ENCODE measurements at places on chromosomes 16 and 17.

DNA sequence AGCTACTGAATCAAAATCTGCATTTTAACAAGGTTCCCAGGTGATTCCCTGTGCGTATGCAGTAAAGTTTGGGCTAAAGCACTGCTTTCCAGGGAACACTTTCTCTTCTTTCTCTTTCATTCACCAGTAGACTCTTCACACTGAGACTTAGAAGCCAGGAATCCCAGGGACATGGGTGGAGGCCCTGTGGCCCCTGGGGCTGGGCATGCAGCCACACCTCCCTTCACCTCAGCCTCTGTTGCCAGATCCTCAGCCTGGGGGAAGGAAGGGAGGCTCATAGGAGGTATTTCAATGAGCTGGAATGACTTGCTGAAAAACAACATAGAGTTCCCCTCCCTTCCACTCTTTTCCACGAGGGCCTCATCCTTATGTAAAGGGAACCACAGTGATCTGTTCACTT, 1.2 kb downstream of the G6PC3 start:
- no peak for DNase-seq

GRCh38 chr16:27785307-27785678, 235.3 kb downstream of the KATNIP start:
- DNase-seq: no peak

DNA sequence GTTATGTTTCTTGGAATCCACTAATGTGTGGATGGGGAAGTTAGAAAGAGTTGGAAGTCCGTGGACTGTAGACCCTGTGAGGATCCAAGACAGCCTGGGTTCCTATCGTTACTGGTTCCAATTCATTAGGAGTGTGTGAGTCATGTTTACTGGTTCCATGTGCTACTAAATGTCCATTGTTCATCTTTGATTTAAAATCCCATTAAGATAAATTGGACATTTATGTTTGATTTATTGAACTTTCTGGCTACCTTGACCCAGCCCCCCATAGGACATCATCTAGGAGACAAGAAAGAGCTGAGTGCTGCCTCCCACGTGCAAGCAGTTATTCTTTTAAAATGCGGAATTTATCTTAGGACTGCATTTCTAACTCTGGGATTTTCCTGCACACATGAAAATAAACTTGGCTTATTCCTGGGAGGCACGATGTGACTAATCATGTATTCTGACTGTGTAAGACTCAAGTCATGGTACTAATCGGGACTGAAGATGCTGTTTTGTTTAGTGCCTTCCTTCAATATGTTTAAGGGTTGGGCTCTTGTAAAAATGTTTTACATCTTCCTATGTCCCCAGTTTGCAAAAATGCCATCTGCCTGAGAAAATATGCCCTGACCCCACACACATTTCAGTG, 53.4 kb downstream of the RGS9 start:
- no peak for DNase-seq

GRCh38 chr17:10633738-10634379, 23.2 kb downstream of the MYH3 start:
- no peak for DNase-seq

DNA sequence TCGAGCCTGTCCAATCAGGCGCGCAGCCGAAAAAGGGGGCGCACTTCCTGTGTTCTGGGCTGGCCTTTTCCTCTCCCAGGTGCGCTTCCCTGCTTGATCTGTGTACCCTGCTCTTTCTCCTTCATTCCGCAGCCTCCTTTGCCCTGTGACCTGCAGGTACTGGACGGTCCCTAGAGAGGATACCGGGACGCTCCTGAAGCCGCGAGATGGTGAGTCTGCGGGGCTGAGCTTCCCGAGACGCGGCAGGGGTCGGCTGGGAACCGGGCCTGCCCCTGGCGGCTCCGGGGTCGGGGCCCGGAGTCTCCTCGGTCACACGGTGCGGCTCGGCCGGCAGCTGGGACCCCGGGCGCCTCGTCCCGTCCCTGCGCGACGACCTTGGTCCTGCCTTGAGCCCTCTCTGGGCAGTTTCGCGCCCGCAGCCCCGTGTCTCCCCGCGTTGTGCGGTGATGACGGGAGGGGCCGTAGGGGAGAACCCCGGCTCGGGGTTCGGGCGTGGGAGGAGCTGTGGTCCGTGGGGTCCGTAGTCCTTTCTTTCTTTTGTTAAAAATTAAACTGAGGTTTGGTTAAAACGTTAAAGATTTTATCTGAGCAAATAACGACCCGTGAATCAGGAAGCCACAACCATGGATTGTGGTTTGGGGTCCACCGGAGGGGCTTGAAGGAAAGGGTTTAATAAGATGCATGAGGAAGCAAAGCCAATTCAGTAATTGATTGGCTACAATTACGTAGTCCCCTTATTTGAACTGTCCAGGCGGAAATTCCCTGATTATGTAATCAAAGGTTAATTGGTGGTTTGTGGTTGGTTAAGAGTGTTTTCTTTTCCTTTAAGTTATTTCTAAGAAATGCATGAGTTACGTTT, 172.8 kb upstream of the ZNF267 start:
- DNase-seq: peak; percentile 81

- no peak for DNase-seq
These were observed 7.8 kb downstream of the ABR start for GRCh38 chr17:1171953-1172352.

DNA sequence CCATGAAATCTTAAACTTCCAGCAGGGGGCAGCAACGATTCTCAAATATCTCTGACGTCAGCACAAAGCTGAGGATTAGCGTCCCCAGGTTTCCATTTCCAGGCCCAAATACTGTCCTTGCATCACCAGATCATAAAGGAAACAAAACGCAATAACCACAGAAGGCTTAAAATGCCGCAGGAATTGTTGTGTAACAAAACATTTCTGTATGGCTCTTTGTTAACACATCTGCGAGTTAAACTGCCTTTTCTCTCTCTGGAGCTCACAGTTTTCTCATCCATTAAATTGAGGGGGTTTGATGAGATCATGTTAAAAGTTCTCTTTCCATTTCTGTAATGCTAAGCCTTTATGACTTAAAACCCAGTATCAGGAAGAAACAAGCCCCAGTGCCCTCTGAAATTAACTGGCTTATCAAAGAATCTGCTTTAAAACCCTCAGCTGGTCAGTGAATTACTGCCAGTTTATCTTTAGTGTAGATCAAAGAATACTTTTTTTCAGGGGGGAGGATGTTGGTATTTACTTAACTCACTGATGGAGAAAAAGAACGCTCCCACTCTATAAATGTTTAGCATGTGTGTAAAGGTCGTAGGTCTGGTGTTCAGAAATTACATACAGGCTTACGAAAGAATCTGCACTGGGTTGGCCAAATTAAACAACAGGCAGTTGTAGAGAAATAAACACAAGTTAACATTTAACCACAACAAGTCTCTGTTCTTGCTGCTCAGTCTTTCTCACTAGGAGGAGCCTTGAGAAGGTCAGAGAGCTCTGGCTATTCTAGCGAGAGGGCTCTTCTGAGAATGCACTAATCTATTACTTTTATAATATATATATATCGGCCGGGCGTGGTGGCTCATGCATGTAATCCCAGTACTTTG, 10.6 kb upstream of the TERF2 start:
- peak; percentile 18 for DNase-seq

DNA sequence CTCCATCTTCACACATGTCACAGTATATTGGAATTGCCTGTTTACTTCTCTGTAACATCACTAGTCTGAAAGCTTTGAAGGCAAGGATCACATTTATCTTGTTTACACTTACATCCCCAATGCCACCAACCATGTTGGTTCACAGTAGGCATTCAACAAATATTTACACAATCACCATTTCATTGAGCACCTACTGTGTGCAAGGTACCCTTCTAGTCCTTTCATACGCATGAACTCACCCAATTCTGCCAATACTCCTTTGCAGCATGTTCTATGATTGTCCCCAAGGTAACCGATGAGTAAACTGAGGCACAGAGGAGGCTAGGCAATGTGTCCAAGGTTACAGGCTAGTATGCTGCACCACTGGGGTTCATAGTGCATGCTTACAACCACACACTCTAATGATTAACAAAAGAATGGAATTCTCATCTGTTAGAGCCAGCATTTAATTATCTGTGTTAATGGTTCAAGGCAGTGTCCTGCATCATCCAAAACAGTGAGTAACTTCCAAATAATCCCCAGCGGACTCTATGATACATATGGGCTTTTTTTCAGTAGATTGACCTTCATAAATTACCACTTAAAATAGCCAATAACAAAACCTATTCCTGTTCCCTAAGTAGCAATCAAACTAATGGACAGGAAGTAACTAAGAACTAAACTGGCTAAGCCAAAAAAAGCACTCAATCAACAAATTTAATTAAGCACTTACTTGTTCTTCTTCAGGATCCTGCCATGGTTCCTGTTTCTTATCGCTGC, 364.5 kb upstream of the XYLT1 start:
- no peak for DNase-seq

DNA sequence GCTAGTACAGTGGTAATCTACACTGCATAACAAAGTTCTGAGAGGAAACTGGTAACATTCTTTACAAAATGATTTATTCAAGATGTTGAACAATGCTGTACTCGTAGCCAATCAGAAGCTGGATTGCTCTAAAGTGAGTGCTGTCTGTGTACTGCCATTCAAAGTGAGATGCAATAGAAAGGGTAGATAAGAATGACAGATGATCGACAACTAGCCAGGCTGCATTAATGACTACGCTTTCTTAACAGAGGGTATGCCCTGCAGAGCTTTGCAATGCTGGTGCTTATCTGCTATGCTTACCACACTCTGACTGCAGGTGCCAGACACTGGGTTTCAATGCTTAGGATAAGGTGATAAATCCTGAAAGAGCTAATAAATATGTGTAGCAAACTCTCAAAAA, 46.1 kb upstream of the SLC25A19 start:
- no peak for DNase-seq

GRCh38 chr16:86261379-86261778, 248.9 kb upstream of the FOXF1 start:
- DNase-seq: no peak

- no peak for DNase-seq
These were observed 330.3 kb downstream of the BCAS3 start for GRCh38 chr17:61007980-61008379.

GRCh38 chr16:12646490-12647274, 157.0 kb downstream of the CPPED1 start:
- no peak for DNase-seq

GRCh38 chr17:53033297-53033696, 789.4 kb upstream of the KIF2B start:
- no peak for DNase-seq

GRCh38 chr17:66964930-66965800, 658 bp downstream of the CACNG4 start:
- no peak for DNase-seq

DNA sequence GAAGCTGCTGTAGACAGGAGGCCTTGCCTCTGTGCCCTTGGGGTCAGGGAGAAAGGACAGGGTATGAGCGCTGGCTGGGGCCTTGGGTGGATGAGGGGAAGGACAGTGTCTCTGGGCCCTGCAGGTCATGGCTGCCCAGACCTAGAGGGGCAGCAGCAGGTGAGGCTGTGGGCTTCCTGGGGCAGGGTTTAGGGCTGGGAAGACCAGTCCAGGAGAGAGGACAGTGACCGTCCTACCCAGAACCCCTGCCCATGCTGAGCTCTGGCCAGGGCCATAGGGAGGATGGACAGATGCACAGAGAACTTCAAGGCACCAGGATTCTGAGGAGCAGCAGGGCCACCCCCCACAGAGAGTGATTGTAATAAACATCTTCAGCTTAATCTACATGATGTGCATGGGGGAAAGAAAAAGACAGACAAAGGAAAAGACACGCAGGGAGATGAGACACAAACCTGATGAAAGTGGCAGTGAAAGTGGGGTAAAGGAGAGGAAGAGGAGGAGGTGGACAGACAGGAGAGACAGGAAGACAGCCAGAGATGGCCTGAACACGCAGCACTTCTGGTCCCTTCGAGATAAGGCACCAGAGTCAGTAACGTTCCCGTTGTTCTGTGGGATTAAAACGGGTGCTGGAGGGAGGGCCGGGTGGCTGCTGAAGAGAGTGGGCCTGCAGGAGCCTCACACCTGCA, 17.5 kb downstream of the FLOT2 start:
- no peak for DNase-seq

- no peak for DNase-seq
These were observed 3.2 kb downstream of the CCL3 start for GRCh38 chr17:36086791-36087190.

DNA sequence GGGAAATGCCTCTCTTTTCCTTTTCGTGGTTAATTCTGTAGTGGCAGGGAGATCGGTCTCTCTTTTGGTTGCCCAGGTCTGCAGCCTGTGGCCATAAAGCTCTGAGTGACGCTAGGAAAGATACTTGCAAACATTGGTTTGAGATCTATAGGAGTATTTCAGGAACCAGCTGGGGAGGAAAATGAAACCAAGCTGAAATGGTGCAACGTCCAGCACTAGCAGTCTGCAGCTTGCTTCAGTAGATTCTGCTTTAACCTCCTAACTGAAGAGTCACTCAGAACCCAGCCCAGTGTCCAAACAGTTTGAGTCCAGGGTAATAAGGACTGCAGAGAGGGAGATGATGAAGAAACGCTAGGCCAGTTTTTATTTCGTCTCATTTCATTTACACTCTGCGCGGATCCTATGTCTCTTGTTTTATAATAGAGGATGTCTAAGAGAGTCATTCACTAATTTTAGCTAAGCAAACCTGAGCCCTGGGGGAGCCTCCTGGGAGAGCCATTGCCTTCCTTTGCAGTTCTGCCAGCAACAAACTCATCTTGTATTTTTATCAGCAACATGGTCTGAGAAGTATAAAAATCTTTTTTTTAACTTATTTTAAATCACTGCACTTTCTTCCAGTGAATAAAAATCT, 12.0 kb downstream of the SP2 start:
- DNase-seq: no peak

- DNase-seq: no peak
These were observed 200.8 kb upstream of the KCNJ16 start for GRCh38 chr17:69874175-69874670.

DNA sequence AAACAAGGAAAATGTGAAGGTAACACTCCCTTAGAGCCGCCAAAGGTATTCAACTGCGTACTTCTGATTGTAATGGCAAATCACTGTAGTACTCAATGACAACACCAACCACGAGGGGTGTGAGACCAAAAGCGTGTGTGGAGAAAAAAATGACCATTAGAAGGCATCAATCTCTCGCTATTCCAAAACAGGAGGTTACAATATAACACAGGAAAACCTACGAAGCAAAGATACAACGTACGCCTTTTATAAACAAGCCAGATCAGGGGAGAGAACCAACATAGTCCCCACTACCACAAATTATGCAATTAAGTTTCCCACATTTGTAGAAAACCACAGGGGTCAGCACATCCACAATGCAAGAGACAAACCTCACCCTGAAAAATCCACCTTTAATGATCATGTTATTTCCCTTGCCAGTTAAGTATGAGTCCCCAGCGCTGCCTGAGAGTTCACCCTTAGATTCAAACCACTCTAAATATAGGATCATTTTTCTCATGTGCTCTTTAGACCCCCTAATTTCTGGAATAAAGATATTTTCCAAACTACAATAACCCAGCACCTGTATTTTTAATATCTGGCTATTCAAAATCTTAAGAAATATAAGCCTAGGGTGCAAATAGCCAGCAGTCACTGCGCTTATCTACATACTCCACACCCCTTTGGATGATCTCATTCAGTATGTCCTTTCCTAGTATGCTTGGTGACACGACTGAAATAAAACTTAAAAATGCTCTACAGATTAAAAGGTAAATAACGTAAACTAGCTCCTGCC, 12.4 kb downstream of the TEX14 start:
- no peak for DNase-seq
